NCI-H446 treated with DMSO at 0.1 percent for 48 hours (cell line): ENCODE measurements at places on chromosomes 4 and X.

GRCh38 chr4:133152330-133152821 lies 3.3 kb downstream of the PCDH10 start:
- DNase-seq = no peak

GRCh38 chr4:93888308-93888707 lies 59.8 kb downstream of the ATOH1 start:
- no peak for DNase-seq

- no peak for DNase-seq
These were observed 147.9 kb upstream of the CTSO start for GRCh38 chr4:156101571-156101970.

DNA sequence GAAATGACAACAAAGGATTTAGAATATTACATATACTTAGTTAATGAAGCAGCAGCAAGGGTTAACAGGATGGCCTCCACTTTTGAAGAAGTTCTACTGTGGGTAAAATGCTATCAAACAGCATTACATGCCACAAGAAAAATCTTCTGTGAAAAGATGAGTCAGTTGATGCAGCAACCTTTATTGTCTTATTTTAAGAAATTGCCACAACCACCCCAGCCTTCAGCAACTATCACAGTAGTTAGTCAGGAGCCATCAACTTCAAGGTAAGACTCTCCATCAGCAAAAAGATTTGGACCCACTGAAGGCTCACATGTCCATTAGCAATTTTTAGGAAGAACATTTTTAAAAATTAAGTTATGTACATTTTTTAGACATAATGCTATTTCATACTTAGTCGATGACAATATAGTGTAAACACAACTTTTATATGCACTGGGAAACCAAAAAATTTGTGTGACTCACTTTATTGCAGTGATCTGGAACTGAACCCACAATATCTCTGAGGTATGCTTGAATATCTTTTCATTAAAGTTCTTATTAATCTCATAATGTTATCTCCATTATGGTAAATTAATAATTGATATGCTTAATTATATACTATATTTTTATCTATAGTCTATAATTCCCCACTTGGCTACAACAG lies 81.2 kb downstream of the SPCS3 start:
- DNase-seq = no peak

DNA sequence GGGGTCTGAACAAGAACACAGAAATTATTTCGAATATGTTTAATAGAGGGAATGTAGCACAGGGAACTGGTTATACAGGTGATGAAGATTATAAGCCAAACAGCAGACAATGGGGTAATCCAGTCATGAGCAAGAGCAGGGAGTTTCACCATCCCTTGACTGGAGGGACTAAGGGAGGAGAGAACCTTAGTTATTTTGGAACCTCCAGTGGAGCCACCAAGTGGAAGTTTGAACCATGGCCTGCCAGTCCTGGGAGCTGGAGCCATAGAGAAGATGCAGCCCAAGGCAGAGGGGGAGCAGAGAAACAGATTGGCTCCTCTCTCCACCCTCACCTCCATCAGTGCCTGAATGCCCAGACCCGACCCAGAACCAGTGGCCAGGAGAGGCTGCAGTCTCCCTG lies 264.6 kb upstream of the RASGEF1B start:
- no peak for DNase-seq

- DNase-seq = no peak
These were observed 33.1 kb downstream of the TET2 start for GRCh38 chr4:105179539-105180401.

DNA sequence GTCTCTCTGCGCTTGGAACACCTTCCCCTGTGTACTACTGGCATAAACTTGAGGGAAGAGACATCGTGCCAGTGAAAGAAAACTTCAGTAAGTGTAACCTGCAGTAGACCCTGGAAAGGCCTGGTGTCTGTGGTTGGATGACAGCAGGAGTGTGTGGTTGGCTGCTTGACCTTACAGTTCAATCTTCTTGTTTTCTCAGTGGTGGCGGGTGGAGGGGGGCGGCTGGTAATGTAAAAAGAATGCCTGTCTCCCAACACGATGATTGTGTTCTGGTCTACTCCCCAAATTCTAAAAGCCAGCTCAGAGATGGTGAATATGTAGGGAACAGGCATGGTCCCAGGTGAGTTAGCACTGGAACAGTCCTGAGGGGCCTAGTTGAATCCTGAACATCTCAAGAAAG lies 18.6 kb downstream of the PSMD10 start:
- no peak for DNase-seq

GRCh38 chr4:59570860-59571476 lies 1629.2 kb upstream of the ADGRL3 start:
- no peak for DNase-seq

DNA sequence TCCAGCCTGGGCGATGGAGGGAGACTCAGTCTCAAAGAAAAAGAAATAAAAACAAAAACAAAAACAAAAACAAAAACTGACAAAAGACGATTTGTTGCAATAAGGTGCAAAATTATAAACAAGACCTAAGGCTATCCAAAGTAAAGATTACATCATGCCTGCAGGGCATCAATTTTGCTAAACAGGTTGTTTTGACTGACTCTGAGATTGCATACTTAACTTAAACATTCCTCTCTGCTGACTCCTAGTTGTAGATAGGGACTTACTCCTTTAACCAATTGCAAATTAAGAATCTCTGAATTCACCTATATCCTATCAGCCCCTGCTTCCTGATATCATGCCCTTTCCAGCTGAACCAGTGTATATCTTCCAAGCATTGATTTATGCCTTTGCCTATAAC lies 2687.3 kb downstream of the PCDH7 start:
- no peak for DNase-seq

DNA sequence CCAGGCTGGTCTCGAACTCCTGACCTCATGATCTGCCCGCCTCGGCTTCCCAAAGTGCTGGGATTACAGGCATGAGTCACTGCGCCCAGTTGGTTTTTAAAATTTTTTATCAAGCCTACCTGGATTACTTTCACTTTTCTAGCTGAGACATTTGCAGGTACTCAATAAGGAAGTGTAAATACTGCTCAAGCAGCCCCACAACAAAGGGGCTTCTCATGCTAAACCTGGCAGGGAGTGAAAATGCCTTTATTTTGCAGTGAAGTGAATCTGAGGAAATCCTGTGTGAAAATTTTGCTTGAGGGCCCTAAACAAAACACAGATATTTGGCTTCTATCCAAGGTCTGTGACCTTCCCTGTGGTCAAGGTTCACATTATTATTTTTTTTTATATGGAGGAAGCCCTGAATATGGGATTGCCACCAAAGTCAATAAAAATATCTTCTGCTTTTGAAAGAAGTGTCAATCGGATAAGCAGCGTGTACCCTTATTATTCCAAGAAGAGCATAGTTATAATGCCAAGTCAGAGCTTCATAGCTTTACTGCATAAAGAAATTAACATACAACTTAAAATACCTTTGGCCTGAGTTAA lies 481.0 kb downstream of the SH2D1A start:
- DNase-seq = no peak

DNA sequence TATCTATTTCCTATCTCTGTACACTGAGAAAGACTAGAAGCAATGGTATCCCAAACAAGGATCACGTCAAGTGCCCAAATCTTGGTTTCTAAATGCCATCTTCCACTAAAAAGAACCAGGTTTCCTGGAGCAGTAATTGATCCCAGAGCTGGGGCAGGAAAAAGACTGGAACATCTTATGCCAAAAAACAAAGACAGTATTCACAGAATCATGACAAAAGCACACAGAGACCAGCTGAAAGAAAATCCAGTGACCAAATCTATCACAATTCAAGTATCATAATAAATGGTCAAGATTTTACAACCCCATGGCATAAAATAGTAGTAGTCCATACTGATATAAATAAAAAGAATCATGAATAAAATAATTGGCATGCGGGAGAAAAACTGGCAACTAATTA lies 44.9 kb downstream of the CENPC start:
- DNase-seq = no peak

- DNase-seq = no peak
These were observed 2.5 kb downstream of the DDX3X start for GRCh38 chrX:41336447-41336846.

- no peak for DNase-seq
These were observed 40.6 kb downstream of the FAM149A start for GRCh38 chr4:186144946-186145569.

DNA sequence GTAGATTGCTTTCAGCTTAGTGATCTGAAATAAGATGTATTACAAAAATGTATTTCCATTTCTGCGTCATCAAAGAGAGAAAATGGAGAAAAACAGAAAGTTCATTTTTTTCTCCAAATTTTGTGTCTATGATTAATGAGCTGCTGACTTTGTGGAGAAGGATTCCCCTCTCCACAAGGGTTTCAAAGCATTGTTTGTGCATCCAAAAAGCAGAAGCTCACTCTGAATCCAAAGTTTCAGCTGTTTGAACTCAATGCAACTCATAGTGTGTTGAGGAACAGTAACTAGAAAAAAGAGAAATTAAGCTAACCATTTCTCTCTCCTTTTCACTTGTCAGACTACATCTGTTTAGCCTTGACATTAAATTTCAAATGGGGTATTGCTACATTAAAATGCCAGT lies 62.9 kb upstream of the SLC7A11 start:
- DNase-seq = no peak

GRCh38 chr4:10917566-10917965 lies 233.0 kb upstream of the CLNK start:
- peak; percentile 75 for DNase-seq

- no peak for DNase-seq
These were observed 40.4 kb downstream of the NSG1 start for GRCh38 chr4:4427121-4427870.

- no peak for DNase-seq
These were observed 254.2 kb upstream of the NWD2 start for GRCh38 chr4:36990128-36990872.

- DNase-seq = no peak
These were observed 382.9 kb downstream of the HNRNPD start for GRCh38 chr4:81990898-81991297.

DNA sequence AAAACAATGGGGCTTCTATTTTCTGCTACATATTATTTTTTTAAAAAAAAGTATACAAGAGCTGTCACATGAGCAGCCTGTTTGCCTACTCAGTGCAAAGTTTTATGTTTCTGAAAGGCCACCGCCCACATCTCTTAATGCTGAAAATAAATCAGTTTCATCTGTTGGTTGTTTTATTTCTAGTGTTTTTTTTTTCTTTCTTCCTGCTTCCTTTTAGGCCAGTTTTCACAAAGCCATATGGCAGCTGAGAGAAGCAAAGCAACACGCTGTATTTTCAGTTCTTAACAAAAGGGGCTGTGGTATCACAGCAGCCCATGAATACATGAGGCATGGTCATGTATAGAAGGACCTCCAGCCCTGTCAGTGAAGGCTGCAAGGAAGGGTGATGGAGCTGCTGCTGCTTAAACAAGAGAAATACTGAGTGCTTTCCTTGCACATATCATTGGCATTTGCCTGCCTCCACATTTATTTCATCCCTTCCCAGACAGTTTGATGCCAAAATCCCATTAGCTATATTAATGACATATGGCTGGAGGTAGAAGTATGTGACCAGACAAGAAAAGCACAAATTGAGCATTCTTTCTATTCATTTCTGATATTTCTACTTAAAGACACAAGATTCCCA lies 172.5 kb downstream of the PCDH18 start:
- peak; percentile 57 for DNase-seq

DNA sequence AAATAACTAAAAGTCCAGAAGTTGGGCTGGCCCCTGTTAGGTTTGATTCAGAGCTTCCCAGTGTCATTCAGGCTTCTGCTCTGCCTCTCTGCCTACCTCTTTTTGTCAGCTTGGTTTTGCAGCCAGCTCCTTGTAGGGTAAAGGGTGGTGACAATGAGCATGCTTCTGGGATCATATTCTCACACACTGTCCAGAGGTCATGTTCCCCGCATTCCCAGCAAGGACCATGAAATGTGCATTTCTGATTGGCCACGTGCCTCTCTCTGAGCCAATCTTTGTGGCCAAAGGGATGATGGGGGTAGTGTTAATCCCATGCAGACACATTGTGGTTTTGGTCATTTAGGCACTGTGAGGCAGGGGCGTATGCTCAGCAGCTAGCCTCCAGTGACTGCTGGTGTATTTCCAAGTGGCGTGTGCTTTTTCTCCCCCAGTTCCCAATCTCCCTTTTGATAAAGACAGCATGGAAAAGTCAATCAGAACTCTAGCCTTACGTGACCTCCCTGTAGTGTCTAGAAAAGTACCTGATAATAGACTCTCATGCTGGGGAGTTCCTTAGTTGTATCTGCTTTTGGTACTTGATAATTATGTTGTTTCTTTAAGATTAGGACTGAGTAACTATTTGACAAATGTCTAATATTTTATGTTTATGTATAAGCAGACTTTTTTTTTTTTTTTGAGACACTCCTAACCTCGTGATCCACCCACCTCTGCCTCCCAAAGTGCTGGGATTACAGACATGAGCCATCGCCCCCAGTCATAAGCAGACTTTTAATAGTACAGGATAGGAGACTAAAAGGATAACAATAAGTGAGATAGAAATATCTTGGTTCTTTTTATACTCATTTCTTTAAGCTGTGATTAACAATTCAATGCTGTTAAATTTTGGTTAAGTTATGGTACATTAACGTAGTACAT lies 57.8 kb downstream of the KIAA0232 start:
- no peak for DNase-seq

DNA sequence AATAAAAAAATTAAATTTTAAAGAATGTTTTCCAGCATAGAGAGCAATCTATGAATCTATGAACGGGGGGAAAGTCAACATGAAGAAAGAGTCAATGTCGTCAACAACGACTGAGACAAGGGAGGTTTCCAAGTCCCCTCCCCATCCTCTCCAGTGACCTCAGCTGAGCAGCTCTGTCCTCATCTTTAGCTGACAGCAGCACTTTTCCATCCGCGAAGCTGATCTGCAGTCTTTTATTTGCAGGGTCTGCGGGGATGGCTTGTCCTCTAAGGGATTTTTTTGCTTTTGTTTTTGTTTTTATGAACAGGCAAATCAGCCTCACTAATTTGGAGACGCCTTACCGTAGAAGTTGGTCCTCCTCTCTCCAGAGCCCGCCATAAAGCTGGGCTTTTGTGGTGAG lies 46.5 kb downstream of the PRKX start:
- no peak for DNase-seq

DNA sequence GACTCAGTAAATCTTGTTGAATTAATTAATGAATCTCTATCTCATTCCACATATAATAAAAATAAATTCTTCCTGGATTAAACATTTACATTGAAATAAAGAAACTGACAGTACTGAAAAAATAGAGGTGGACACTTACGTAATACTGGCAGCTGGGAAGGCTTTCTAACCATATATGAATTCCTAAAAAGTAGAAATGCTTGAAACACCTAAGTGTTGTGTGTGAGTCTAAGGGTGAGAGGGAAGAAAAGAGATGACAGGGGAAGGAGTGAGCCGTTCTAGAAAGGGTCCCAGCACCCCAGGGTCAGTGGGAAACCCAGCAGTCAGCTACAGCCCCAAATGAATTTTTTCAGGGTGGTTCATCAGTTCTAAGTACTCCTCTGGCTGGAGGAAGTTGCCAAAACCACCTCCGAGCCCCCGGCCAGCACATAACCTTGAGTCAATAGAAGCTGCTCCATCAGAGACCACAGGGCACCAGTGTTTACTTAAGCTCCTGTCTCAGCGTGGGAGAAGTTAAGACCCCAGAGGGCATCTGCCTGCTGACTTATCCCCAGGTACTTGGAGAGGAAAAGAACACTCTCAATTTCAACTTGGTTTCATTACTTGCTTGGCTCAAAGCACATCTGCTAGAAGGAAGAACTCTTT lies 18.3 kb downstream of the GAB3 start:
- DNase-seq = no peak

GRCh38 chr4:3802571-3803474 lies 36.6 kb downstream of the ADRA2C start:
- no peak for DNase-seq
